ENCODE measurements at places on chromosomes 3 and 15.

- DNase-seq = no peak
Measured at GRCh38 chr3:6785726-6786125, 75.2 kb upstream of the GRM7 start.

- peak; percentile 94 for DNase-seq
Measured at GRCh38 chr15:66841953-66842681, 140.1 kb downstream of the SMAD6 start.

DNA sequence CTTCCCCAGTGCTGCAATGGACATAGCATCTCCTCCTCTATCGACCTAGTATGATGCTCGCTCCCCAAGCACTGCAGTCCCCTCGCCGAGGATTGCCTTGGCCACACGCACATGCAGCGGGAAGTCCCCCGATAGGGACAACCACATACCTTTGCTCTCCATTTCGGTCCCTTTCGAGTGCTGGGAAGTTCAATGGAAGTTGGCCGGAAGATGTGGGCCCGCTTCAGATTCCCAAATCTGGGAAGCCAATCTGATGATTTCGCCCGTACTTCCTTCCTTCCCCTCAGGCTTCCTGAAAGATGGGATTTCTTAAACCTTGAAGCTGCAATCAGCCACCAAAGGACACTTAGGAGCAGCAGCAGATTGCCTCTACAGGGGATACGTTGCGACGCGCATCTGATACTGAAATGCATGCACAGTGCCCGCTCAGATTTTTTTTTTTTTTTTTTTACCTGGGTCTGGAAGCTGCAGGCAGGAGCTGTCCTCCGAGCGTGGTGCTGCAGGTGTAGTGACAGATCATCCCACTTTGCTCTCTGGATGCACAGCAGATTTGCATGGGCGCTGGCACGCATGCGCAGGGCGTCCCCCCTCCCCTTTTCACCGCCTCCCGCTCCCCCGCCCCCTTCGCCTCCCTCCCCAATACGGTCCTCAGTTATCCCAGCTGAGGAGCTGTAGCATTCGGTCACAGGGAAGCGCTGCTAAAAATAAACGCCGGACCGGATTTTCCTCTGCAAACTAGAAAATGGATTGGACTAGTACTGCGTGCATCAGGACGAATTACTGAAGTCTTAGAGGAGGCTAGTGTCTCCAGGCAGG, at the start of gene FGF12:
Gene FGF12, minus strand, starts transcription at position 510 of the 816 bp plus-strand sequence.
- peak; percentile 7 for DNase-seq

GRCh38 chr15:79918278-79918677, 21.5 kb upstream of the MTHFS start:
- no peak for DNase-seq

DNA sequence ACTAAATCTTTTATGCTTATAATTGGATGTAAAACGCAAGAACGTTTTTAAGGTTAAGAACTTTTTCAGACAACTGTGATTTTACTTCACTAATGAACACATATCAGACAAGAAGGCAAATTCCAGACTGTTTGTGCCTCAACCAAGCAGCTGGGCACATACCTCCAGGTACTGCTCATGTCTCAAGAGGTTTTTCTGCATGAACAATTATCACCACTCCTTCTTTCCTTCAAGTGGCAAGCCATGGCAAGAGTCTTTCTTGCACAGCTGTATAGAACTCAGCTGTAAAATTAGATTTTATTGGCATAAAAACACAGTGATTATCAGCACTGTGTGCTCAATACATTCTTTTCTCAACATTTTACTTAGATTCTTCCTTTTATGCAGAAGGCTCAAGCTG, 64.3 kb downstream of the FNDC3B start:
- no peak for DNase-seq

DNA sequence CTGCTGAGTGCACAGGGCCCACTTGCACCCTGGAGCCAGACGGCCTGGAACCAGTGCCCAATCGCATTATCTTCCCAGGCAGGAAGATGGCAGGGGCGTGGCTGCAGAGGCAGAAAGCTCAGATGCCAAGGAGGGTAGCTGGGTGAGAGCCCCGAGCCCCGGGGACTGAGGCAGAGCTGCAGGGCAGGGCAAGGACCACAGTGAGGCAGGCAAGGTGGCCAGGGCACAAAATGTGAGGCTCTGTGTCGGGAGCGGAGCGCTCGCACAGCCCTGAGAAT, 1.6 kb upstream of the CCDC33 start:
- DNase-seq = no peak

DNA sequence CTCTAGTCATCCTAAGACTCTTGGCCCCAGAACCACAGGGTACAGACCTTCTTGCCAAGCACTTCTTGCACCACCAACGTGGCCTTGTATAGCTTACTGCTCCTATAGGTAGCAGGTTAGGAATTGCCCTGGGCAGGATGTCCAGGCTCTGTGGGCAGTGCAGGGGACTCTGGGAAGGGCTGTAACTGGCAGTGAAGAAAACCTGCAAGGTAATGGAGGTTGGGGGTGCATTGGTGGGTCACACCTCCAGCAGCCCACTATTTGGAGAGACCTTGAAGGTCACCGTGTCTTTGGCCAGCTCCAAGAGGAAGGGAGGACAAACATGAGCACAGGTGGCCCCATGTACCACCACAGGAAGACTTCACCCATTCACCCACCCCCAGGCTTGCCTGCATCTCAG, 21.3 kb upstream of the XYLB start:
- no peak for DNase-seq

- no peak for DNase-seq
Measured at GRCh38 chr3:69164296-69164695, 41.9 kb upstream of the LMOD3 start.

- no peak for DNase-seq
Measured at GRCh38 chr3:85255949-85256348, 297.2 kb downstream of the CADM2 start.

DNA sequence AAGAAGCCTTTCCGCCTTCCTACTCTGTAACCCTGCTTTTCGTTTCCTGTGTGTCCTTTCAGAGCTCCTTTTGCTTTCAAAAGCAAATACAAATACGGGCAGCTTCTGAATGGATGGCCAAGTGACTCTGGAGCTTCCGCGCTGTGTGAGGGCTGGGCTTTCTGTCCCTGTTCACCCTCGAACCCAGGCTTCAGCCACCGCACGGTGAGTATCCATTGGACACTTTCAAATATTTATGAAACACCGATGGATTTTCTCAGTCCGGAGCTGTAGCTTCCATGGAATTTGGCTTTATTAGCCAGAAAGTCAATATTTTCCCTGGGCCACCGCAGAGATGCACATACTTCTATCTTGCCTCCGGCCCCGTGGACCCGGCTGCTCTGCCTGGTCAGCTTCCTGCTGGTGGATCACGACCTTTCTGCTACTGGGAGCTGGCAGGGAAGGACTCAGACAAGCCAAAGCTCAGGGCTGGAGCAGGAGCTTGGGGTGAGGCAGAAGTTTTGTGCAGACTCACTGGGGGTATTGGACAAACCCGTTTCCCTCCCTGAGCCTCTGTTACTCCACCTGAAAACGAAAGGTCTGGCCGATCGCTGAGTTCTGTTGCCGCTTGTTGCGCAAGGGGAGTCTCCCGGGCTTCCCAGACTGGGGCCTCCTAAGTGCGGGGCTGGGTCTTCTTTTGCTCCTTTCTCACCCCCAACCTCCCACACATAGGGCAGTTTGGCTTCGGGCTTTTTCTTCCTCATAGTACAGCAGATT, 63.6 kb downstream of the LINGO1 start:
- DNase-seq = peak; percentile 80

GRCh38 chr15:41018534-41018933, 65.3 kb downstream of the CHAC1 start:
- no peak for DNase-seq

DNA sequence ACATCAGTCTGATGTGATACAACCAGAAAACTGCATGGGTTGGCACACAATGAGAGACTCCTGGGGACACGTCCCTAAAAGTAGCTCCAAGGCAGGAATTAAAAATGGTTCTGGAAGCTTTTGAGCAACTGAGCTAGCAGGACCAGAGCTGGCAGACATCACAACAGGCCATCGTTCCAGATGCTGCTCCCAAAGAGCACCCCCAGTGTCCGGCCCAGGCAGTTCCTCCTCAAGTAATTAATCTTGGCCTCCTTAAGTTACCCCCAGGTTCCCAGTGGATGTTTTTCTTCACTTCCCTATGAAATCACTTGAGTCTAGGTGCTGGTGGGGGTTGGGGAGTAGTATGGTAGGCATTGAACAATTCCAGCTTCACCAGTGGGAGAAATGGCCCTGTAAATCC, 711.6 kb downstream of the MECOM start:
- no peak for DNase-seq

- no peak for DNase-seq
Measured at GRCh38 chr3:13282986-13283876, 136.9 kb downstream of the NUP210 start.

DNA sequence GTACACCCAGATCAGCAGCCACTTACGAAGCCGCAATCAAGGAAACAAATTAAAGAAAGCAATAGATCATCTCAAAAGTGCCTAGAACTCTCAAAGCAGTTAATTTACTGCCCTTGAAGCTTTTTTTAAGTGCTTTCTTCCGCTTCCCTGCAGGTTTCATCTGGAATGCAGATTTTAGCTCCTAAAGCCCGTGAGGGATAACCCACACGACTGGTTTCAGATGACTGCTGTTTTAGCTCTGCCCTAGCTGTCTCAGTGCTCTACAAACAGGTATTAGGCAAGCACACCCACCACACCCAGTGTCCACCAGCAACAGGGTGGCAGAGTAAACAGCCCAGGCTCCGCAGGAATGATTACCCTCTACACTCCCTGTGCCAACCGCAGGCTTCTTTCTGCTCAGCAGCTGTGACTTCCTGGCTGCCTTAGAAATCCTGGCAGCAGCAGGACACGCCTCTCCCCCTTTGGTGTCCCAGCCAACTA, 126.0 kb downstream of the FMN1 start:
- no peak for DNase-seq

DNA sequence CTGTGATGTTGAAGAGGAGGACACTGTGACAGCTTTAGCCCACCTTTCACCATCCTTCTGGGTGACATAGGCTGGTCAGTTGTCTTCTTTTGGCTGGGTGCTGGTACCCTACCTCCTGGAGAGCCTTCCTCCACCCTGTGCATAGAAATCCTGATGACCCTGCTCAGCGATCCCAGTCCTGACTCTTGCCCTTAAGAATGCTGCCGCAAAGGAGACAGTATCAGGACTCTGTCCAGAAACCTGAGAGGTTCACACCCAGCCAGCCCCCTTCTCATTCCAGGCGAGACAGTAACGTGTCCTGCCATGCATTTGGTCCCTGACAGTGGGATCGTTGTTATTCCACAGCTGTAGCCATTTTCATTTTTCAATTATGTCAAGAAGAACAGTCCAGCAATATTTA, 312.8 kb upstream of the CHRM5 start:
- no peak for DNase-seq

GRCh38 chr15:55407498-55408011, 604 bp downstream of the CCPG1 start:
- DNase-seq = peak; percentile 38

GRCh38 chr3:114290911-114291901, 2.6 kb upstream of the TIGIT start:
- peak; percentile 38 for DNase-seq

GRCh38 chr15:61997786-61998185, 62.5 kb downstream of the VPS13C start:
- no peak for DNase-seq

GRCh38 chr15:61050844-61051568, 178.1 kb downstream of the RORA start:
- no peak for DNase-seq

GRCh38 chr15:65363766-65364165, 14.0 kb downstream of the IGDCC3 start:
- no peak for DNase-seq

GRCh38 chr15:35673093-35673684, 127.2 kb upstream of the DPH6 start:
- DNase-seq = no peak

GRCh38 chr3:115498898-115499297, 124.4 kb upstream of the GAP43 start:
- no peak for DNase-seq

- no peak for DNase-seq
Measured at GRCh38 chr3:111595232-111595631, at the start of gene ZBED2. ZBED2 (minus strand) TSS chr3:111595346; CDS start chr3:111594201, 1,145 bp downstream.

DNA sequence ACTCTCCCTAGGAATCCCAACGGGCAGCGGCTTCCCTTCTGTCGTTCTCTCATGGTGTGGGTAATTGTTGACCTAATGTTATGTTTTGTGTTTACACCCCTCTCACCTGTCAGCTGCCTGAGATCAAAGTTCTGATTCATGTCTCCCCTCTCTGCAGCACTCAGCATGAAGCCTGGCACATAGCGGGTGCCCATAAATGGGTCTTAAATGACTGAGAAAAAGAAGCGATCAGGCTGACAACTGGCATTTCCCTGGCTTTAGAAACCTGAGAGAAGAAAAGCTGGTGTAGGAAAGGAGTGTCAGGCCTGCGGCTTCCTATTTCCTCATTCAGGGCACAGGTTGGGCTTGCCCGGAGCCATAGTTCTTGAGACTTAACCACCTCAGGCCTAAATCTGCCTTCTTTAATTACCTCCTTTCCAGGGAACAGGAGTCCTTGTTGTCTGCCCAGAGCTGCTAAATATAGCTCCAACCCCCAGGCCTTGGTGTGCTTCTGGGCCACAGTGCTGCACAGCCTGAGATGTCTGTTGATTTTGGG, 31.8 kb downstream of the LPP start:
- DNase-seq = no peak

DNA sequence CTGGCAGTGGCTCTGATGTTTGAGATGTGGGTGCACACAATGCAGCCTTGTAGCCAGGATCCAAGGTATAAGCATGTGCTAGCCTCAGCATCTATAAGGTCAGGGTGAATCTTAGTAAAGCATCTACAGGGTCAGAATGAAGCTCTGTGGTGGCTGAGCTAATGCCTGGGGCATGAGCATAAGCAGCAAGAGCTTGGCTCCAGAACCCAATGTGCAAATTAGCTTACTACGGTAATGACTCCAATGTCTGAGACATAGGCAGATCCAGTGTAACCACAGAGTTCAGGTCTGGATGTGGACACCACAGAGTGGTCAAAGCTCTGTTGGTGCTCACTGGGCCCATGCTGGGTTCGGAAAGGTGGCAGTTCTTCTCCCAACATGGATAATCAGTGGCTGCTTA, 304.5 kb upstream of the NECTIN3 start:
- DNase-seq = no peak

DNA sequence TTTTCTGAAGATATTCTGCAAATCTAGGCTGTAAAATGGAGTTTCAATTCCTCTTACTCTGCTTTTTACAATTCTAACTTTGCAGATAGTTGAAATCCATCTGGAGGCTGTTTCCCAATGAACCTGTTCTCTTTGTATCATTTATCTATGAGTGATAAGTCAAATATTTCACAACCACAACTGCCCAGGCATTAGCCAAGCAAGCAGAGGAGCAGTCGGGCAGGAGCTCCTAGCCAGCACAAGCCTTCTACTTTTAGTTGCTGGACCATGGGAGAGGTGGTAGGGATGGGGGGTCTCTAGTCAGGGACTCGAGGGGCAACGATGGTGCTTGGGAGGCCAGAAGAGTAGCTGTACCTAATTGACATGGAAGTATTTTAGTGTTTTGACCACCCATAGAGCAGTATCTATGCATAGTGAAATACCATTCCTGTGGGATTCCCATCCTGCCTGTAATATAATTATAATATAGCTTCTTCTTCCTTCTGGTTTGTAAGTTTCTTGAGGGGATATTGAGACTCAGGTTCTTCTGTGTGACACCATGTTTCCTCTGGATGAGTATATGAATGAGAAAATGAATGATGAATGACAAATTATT, 353.5 kb upstream of the IL12A start:
- DNase-seq = no peak

- peak; percentile 72 for DNase-seq
Measured at GRCh38 chr3:16484216-16484615, 29.3 kb downstream of the RFTN1 start.

- DNase-seq = no peak
Measured at GRCh38 chr3:24182756-24183155, 237.7 kb downstream of the NR1D2 start.

- no peak for DNase-seq
Measured at GRCh38 chr3:39268549-39268900, 11.3 kb downstream of the CX3CR1 start.
